ENCODE measurements at places on chromosomes 2 and 18.
A peak's percentile ranks its signal among the peaks of the same experiment; 100 is the strongest.

DNA sequence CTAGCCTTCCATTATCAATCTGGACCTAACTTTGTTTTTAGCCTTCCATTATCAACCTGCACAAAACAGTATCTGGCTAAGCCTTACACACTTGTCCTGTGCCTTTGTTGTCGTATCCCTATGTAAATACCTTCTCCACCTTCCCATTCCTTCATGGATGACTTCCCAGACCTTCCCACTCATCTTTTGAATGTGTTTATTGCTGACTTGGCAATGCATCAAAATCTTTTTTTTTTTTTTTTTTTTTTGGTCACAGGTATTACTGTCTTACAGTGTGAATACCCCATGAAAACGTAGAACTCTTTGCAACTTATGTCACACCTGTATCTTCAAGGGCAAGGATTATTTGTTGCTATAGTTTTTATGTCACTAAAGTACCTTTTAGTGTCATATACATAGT, 25.7 kb downstream of the RPE start:
- DNase-seq: no peak

- no peak for DNase-seq
Observed at GRCh38 chr2:239777219-239777618, 247.9 kb downstream of the NDUFA10 start.

GRCh38 chr18:61466736-61467135, 133.5 kb downstream of the CDH20 start:
- no peak for DNase-seq

- no peak for DNase-seq
Observed at GRCh38 chr2:47688561-47688960, 94.4 kb upstream of the MSH6 start.

DNA sequence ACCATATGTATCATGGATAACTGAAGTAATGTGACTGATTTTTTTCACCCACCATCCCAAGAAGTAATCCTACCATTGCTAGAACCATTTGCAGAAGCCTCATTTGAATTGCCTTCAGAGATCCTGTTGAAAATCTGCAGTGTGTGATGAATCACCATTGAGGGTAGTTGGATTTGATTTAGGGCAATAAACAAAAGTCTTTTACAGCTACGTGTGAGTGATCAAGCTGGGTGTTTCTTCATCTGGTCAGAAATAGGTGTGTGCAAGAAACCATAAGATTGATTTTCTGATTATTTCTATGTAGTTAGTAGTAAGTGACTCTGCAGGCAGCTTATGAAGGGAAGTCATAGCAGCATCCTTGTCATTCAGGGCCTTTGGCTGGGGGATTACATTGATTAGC, 159.6 kb downstream of the MGAT5 start:
- no peak for DNase-seq

- no peak for DNase-seq
Observed at GRCh38 chr2:113977060-113977659, 87.3 kb downstream of the ACTR3 start.

GRCh38 chr2:239644011-239644410, 243.2 kb upstream of the HDAC4 start:
- DNase-seq: no peak

GRCh38 chr2:84894758-84895520, 10.5 kb upstream of the TMSB10 start:
- DNase-seq: no peak

DNA sequence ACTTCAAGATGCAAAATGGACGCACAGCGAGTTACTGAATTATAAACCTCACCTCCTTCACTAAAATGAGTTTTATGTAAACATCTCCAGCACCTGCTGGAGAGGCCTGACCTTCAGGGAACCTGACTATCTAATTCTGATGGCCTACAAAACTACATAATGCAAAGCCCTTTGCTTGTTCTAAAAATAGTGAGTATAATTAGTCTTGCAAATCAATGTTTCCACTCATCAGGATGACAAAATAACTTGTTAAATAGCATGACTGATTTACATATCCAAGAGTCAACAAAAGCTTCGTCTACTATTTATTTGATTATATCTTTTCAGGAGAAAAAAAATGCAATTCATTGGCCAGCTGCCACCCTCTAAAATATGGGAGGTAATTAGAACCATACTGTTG, 326.3 kb upstream of the MC4R start:
- DNase-seq: no peak

DNA sequence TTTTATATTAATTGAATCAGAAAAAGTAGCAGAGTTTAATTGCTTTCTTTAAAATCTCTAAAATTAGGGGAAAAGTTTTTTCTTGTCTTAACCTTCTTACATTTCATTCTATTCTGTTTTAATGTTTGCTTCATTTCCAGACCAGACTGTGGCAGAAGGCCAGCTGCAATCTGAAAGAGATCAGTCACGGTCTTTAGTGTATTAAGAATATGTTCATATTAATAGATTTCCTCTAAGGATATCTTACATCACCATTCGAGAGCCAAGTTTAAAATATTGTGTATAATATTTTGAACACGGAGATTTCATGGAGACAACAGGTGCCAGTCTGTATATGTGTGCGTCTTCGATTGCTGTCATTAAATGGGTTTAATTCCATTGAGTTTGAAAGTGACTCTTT, 230.9 kb upstream of the ZSWIM2 start:
- no peak for DNase-seq

- DNase-seq: no peak
Observed at GRCh38 chr2:8644605-8645175, 37.2 kb upstream of the ID2 start.

DNA sequence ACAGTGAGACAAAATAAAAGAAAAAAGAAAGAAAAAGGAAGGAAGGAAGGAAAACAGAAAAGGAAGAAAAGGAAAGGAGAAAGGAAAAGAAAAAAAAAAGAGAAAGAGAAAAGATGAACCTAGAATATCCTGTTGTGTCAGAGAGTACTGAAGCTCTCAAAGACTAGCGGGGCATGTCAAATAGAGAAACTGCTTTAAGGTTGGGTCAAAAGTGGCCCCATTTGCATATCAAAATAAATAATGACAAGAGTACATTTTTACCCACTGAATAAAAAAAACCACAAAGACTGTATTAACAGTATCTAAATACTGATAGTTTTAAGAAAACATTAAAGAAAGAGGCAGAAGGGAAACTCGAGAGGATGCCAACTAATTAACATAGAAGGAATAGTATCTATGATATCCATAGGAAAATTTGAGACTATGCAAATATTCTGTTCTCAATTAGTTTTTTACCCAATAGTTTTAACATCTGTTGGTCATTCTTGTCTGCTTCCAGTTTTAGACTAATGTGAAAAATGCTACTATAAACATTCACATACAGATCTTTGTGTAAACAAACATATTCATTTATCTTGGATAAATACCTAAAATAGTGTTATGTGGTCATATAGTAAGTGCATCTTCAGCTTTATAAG, 53.2 kb downstream of the SFXN5 start:
- no peak for DNase-seq

DNA sequence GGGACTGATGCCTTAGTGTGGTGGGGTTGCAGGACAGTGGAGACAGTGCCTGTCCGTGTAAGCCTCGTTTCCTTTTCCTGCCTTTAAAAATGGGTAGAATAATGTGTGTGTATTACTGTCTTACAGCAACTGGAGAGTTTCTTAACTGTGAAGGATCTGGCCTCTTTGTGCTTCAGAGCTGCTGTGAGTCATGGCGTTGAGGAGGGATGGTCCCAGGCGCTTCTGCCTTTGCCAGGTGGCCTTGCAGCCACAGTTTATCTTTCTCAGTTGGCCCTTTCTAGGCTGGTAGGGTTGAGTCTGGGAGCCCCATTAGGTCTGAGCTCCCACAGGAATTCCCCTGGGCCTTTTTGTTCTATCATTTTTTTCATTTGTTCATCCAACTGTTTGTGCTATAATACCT, 9.2 kb downstream of the PRADC1 start:
- no peak for DNase-seq

- DNase-seq: no peak
Observed at GRCh38 chr18:26298107-26298506, 71.9 kb downstream of the TAF4B start.

DNA sequence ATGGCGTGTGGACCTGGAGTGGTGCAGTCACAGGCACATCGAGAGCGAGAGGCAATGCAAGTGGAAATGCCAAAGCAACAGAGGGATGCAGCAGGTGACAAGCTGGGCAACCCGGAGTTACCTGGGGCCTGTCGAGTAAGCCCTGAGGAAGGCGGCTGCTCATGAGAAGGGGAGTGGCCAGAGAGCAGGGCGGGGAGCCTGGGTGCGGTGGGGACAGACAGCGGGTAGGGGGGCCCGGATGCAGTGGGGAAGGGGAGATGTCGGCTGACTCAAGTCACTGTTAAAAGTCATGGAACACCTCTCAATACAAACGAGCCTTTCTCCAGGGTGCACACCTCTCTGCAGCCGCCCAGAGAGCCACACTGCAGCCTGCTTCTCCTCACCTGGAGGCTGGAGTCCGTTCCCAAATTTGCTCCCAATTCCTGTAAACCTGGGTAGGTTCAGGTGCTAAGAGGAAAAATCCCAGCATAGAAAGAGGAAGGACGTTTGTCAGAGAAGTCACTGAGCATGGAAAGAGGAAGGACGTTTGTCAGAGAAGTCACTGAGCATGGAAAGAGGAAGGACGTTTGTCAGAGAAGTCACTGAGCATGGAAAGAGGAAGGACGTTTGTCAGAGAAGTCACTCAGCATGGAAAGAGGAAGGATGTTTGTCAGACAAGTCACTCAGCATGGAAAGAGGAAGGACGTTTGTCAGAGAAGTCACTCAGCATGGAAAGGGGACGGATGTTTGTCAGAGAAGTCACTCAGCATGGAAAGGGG, 71.7 kb upstream of the TWIST2 start:
- DNase-seq: no peak

- DNase-seq: no peak
Observed at GRCh38 chr2:165407466-165407865, 62.0 kb upstream of the CSRNP3 start.

DNA sequence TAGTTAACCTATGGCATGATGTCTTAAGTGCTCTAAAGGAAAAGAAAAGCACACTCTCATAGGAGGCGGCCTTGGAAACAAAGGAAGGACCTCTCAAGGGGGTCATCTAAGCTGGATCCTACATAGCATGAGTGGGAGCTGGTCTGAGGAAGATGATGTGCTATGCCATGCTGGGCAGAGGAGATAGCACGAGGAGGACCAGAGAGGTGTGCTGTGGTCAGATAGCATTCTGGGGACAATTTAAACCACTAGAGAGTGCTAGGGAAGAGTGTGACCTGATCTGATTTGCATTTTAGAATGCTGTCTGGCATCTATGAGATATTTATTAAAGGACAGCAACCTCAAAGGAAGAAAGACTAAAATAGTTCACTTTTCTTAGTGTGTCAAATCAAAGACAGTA, 910.1 kb upstream of the CELF4 start:
- no peak for DNase-seq

DNA sequence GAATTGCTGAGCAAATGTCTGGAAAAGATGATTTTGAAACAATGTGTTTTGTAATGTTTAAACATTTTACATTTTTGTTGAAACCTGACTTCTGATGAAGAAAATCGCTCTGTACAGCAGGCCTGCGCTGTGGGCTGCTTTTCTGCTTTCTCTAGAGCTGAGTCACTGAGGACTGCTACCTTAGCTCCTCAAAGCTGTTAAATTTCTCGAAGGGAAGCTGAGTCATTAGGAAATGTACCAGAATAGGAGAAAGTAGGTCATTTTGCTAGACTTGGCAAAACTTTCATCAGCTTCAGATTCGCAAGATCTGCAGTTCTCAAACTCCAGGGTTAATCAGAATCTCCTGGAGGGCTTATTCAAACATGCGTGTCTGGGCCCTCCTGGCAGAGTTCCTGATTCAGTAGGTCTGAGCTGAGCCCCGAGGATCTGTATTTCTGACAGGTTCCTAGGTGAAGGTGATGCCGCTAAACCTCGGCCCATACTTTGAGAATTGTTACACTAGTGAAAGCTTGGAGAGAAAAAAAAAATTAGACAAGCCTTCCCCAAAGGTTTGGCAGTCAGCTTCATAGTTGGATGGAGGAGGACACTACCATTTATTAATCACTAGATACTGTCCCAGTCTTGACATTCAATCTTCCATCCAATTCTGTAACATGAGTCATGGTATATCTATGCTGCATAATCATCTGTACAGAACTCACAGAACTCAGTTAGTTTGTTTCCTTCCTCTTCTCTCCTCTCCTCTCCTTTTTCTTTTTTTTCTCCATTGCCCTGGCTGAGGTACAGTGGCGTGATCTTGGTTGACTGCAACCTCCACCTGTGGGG, 297.6 kb downstream of the PARD3B start:
- peak; percentile 1 for DNase-seq

- DNase-seq: no peak
Observed at GRCh38 chr2:210162466-210163124, 8.6 kb downstream of the KANSL1L start.

DNA sequence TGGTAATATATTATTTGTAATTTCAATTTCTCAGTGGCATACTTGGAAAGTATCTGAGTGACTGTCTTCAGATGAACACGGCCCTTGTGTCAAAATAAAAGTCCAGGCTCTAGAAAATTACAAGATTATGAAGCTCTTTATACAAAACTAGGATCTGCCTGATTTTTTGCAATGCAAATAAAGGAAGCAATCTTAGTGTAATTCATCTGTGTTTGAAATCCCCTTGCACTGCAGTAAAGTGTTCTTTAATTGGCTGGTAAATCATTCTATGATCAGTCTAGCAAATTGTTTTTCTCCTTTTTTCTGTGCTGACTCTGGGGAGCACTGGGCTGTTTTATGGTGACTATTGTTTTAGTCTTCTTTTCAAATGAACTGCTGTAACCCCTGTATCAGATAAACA, 1039.0 kb downstream of the SOCS6 start:
- no peak for DNase-seq

DNA sequence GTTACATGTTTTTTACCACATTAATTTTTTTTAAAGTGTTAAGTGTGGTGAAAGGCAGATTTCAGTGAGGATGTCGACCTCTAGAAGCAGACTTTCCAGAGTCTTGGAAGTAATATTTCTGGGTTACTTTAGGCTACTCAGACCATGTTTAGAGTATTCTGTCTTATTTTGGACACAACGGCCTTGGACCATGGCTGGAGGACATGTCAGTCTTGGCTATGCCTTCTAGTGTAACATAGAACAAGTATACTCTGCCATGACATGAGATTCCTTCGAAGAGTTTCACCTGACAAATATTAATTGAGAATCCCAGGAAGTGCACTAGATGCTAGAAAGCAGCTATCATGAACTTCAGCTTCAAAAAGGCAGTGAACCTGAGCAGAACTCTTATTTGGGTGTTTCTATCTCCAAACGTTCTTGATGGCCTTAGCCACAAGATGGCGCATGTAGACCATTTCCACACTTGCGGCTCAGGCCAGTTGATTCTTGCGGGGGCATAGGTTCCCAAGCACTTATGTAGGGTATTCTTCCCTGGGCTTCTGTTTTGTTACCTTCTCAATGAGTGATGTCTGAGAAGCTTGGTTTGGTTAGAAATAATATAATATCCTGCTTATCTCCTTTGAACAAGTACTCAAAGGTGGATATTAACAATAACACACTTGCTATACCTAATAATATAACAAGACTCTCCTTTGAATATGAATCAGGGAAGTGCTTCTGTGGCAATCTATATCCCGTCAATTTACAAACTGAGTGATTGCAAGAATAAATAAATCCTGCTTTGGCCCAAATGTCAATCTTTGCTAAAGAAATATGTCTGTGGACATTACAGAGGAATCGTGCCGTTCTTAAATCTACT, 62.0 kb downstream of the CACNB4 start:
- DNase-seq: peak; percentile 18

- DNase-seq: no peak
Observed at GRCh38 chr18:58222432-58223125, 178.6 kb downstream of the NEDD4L start.
